Stimulated activated CD4-positive, alpha-beta T cell treated with anti-CD3 and anti-CD28 coated beads, Interleukin-1b, Interleukin-23, amount 100 ng/mL, for 4 hours (primary cell): ENCODE measurements at places on chromosomes 16 and 17.

DNA sequence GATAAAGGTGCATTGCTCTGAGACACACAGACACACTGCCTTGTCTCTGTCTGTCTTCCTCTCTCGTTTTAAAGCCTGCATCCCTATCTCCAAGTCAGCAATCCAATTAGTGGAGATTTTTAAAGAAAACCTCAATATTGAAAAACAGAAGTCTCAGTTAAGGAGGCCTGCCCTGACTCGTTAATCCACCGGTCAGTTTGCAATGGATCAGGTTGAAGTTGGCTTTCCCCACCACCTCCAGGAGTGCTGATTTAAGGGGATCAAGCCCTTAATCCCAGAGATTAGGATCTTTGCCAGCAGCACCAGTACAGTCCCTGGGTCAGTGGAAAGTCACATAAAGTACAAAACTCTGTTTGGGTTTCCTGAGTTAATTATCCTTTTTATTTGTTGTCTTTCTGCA is 271.1 kb upstream of the ASIC2 start:
- DNase-seq, result no peak

DNA sequence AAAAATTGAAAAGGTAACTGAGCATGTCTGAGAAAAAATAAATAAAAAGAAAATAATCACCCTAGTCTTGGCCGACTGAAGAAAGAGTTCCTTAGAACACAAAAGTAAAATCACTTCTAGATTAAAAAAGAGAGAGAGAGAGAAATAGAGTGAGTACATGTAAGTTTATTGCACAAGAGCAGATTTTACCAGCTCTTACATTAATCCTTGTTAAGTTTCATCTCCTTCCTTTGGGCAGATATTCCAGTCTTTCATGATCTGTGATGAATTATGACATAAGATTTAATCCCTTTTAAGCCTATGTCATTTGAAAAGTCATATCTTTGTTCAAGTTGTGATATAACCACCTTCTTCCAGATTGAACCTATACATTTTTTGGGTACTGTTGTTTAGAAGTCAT is 54.8 kb downstream of the NFAT5 start:
- DNase-seq, result no peak

DNA sequence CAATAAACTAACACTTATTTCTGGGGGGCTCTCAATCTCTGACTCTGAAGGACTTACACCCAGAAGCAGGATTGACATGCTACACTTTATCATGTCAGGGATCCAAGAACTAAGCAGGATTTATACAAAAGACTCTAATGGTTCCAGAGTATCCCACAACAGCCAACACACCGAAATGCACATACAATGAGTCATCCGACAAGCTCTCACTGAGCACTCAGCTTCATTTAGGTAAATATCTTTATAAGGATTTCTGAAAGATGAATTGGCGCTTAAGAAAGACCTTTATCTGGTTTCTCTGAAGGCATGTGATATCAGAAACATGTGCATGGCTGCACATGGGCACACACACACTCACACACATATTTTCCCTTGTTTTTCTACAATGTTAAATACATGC is 77.2 kb downstream of the TOX3 start:
- DNase-seq, result no peak

DNA sequence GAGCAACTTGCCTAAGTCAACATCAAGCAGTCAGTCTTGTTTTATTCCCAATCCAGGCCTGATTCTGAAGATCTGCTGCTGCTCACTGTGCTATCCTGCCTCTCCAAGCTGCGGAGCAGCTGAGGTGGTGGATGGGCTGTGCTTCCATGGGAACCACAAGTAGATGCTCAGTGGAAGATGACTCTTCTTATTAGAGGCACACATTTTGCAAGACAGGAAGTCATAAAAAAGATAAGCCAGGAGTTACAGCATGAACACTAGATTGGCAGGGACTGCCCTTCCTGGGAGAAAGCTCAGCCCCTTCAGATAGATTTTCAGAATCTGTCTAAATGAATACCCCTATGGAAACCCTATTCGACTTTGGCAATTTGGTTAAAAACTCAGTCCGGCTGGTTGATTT is 143.1 kb downstream of the SHISA6 start:
- DNase-seq, result no peak

GRCh38 chr16:87608400-87608985 is 6.2 kb downstream of the JPH3 start:
- DNase-seq, result peak; percentile 15

GRCh38 chr17:11144358-11145233 is 96.4 kb upstream of the SHISA6 start:
- DNase-seq, result no peak

- DNase-seq, result no peak
Observed at GRCh38 chr17:3935140-3935542, 18.9 kb upstream of the P2RX1 start.

- DNase-seq, result no peak
Observed at GRCh38 chr16:74309789-74310781, 13.5 kb downstream of the PSMD7 start.

GRCh38 chr16:4090351-4090851 is 25.8 kb downstream of the ADCY9 start:
- DNase-seq, result no peak

DNA sequence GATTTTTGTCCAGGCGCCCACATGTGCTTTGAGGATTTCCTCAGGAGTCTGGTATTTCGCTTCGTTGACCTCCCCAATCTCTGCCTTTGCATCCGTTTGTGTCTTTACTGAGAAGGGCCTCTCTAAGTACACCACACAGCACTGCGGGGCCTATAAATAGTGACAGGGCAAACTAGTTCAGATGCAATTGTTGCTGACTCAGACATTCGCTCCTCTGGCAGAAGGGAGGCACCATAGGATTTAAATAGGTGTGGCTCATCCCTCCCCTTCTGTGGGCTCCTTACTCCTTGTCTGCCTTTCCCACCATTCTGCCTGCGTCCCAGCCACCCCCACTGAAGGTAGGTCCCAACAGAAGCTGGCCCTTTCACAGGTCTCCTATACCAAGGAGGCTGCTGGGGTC is 192.3 kb downstream of the SHISA9 start:
- DNase-seq, result no peak

DNA sequence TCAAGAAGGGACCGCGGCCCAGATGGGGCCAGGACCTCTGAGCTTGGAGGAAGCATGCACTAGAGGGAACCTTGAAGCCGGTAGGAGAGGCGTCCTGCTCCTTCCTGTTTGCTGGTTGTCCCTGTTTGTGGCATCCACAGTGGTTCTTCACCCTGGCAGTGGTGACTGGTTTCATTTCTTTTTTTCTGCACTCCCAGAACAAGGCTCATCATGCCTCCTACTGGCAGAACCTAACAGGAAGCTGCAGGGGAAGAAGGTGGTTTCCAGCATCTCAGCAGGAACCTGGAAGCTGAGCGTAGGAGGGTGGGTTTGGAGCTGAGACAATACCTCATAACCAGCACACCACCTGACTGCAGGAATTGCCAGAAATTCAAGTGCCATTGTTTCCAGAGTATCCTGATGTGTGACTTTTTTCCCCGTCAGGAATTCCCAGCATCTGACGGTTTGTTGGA is 5.8 kb downstream of the TMEM231 start:
- DNase-seq, result no peak

DNA sequence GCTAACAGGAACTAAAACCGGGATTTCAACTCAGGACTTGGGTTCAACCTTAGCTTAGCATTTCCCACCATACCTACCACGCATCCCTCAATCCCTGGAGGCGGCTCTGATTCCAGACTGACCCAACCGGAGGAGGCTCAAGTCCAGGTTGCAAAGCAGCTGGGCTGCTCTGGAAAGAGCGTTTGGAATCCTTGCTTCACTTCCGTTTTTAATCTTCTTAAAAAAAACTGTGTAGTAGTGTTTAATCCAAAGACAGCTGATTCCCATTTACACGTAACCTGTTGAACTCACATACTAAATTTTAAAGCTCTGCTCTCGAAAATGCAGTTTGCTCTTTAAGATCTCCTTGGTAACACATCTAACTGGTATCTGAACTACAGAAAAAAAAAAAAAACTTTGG is 50.0 kb downstream of the NXN start:
- no peak for DNase-seq

DNA sequence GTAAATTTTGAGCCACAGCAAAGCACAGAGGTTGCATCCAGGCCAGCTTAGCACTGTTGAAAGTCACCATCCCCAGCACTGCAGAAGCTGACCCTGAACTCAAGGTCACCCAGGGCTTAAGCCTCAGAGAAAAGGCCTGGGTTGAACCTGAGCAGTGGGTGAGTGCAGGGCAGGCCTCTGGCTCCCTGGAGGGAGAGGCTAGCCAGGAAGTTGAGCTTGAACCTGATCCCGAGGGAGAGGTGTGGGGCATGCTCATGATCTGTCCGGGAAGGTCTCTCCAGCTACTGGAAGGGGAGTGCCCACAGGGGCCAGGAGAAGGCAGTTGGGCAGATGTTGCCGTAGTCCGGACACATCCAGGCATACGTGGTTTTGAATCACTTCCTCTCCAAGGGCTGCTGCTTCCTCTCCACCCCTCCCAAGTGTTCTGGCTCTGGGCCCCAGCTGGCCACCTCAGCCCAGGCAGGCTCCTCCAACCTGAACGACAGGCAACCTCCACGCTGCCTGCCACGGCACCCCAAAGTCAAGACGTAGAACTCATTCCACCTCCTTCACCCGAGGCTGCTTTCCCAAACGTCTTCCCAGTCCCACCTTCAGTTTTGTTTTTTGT is 18.4 kb downstream of the CARHSP1 start:
- no peak for DNase-seq

GRCh38 chr16:88685156-88686061 is 898 bp downstream of the SNAI3 start:
- DNase-seq, result peak; percentile 53

- DNase-seq, result no peak
Observed at GRCh38 chr16:74575175-74575806, 31.6 kb downstream of the GLG1 start.

- no peak for DNase-seq
Observed at GRCh38 chr17:75604034-75604695, 16.6 kb downstream of the MYO15B start.

DNA sequence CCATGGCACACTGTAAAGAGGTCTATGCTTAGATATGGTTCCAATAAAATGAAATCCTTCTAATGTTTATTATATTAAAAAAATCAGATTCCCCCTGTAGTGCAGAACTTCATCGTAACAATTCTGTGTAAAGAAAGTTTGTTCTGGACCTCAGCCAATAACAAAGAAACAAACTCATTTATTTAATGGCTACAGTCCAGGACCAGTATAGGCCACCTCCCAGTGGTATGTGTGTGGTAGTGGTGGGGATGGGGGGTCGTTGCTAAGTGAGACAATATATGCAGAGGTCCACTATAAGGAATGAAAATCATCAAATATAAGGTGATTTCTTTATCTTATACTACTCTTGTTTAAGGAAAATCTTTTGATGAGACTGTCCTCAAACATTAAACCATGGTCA is 136.4 kb downstream of the CDK5R1 start:
- no peak for DNase-seq

GRCh38 chr17:81502471-81503017 is 10.1 kb downstream of the ACTG1 start:
- no peak for DNase-seq

- DNase-seq, result no peak
Observed at GRCh38 chr16:75099075-75099667, 17.4 kb downstream of the LDHD start.

GRCh38 chr16:68825427-68825826 is 17.9 kb upstream of the TANGO6 start:
- no peak for DNase-seq

GRCh38 chr16:81481207-81481821 is 36.7 kb downstream of the CMIP start:
- no peak for DNase-seq

GRCh38 chr17:20992987-20993862 is 49.6 kb downstream of the USP22 start:
- peak; percentile 36 for DNase-seq

DNA sequence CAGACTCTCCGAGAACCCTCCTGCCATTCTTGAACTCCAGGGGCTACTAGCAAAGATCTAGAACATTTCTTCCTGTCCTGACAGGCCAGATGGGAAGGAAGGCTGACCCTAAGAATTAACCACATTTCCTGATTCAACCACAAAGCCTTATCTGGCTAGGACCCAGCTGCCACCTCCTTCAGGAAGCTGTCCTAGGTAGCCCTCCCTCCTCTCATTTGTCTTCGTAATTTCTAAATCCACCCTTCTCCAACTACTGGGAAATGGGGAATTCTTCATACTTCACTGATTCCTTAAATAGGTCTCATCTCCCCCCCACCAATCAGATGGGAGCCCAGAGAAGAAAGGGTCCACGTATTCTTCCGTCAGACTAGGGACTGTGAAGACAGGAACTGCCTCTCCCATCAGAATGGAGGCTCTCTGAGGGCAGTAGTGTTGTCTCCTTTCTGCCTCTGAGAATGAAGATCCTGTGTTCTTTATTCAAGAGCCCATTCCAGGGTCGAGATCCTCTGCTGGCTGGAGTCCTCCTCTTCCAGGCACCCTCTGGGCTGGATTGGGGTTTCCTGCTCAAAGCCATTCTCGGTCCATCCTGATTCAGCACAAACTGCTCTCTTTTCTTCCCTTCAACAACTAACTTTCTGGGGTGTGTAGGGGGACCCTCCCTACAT is 2.1 kb downstream of the SAMD14 start:
- DNase-seq, result no peak

- no peak for DNase-seq
Observed at GRCh38 chr17:488993-489757, 136.6 kb upstream of the RPH3AL start.

- DNase-seq, result no peak
Observed at GRCh38 chr17:15048381-15048780, 216.7 kb downstream of the PMP22 start.

DNA sequence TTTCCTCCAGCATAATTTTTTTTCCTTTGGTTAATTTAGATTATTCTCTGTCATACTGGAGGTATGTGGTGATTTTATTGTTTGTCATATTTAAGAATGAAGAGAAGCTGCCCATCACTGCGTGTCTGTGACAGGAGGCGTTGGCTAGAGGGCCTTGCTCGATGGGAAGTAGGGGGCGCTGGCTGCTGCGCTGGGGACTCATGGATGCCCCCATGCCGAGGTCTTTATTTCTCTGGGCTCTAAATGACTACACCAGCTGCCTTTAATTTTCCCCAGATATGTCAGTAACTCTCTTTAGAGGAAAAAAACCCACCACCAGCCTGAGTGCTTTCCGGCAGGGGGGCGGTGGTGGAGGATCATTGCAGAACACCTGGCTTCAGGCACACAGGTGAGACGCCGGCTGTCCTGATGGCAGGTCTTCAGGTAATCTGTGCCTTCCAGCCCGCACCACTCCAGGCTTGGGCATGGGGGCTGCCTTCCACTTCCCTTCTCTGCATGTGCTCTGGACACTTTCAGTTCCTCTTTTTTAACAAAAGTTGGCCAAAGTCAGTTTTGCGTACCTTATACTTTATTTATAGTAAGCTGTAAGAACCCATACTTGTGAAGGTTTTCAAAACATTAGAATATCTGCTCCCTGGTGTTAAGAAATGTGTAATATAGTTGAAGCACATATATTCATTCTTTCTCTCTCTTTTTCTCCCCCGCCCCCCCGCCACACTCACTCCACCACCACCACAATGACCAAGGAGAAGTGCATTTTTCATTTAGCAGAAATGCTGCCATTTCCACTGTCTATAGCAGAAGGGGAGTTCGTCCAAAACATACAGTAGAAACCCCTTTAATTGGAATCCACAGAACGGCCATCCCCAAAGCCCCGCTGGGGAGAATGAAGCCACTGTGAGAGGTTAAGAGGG is 192.7 kb downstream of the RPTOR start:
- no peak for DNase-seq
